ENCODE measurements at places on chromosomes 1 and 21.

GRCh38 chr1:163104385-163105099 lies 35.4 kb downstream of the RGS4 start:
- DNase-seq = no peak

GRCh38 chr1:92803140-92803887 lies 18.4 kb upstream of the EVI5 start:
- DNase-seq = no peak

GRCh38 chr1:67988066-67988465 lies 62.4 kb downstream of the DIRAS3 start:
- DNase-seq = no peak

DNA sequence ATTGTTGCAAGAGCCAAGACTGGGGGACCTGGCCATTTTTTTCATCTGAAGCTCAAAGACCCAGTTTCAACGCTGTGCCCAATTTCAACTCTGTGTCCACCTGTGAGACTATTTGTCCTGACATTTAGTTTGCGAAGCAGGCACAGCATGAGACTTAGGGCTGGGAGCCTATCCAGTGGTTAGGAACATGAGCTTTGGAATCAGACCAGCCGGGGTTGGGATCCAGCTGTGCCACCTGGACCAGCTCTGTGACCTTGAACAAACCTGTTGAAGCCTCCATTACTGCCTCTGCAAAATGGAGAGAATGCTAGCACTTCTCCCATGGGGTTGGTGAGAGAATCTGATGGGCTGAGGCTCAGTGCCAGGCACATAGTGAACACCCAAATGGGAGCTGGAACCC lies 206.1 kb upstream of the TMEM51 start:
- DNase-seq = no peak

DNA sequence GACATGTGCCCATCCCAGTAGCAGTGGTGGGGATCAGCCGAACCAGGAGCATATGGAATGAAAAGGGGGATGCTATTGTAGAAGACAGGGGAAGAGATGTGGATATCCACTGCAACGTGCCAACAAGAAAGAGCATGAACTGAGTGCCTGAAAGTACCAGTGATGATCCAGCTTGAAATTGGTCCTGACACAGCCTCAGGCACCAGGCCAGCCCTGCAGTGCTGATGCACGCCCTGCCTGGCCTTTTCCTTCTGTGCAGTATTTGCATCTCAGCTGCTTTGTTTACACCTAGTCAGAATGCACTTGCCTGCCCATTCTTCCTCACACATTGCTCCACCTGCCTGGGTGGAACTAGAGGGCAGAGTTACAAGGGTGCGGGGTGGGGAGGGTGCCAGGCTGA lies 50.3 kb upstream of the ARTN start:
- no peak for DNase-seq

DNA sequence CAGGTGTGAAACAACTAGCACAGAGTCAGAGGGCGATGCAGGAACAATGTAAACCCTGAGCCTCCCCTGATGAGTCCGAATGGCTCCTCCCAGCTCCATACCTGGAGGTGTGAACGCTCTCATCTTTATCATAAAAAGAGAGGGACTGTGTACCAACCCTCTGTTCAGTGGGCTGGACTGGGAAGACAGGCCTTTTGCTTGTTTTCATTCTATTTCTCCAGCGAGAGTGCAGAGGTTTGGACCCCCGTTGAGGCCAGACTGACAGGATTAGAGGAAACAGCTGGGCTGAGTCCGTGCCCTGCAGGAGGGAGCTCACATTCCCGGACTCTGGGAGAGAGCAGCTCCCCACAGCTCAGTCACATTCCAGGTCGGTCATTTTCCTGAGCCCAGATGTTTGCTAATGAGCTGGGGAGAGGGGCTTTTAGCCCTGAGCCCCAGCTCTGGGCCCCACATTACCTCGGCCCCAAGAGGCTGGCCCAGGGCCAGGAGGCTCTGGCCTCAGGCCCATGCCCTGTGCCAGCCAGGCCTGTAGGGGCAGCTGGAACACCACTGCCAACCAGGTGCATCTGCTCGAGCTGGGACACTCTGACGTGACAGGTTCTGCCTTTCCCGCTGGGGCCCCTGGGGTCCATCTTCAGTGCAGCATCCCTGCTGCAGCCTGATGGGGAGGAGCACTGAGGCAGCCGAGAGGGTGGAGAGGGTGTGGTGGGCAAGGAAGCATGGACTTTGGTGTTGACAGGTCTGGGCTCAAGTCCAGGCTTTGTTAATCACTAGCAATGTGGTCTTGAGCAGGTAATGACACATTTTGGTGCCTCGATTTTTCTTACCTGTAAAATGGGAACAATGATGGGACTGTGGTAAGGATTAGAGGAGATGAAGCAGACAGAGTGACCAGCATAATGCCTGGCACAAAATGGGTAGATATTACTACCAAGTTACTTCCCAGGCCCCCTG lies 3.5 kb upstream of the NBL1 start:
- no peak for DNase-seq

DNA sequence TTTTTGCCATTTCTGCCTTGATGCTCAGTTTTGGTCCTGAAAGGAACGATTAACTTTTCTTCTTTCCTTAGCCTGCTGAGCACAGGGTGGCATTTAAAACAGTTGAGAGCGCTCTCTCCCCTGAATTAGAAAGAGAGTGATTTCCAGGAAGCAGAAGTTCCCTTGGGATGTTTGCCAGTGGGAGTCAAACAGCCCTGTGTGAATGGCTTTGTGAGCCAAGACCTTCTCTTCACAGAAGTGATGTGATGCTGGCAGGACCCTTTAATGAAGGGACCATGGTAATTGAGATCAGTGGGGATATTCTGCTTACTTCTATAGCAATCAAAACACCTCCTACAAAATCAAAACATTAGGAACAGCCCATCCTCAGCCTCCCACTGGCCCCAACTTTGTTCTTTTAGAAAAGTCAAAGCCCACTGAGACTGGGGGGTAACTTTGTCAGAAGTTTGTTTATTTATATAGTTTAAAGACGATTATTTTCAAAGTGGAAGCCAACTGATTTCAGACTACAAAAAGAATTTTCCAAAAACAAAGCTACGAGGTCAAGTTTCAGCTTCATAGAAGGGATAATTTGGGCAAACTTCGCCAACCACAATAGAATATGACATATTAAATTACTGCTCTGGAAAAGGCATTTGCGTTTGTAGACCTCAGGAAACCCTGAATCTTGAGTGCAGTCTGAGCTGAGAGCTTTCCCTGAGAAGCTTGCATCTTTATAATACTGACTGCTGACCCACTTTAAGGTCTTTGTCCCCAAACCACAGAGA lies 122.7 kb downstream of the GABPA start:
- DNase-seq = no peak

- no peak for DNase-seq
Observed at GRCh38 chr1:43653893-43654292, 3.9 kb downstream of the KDM4A start.

- no peak for DNase-seq
Observed at GRCh38 chr1:197178998-197179397, 32.5 kb upstream of the ASPM start.

DNA sequence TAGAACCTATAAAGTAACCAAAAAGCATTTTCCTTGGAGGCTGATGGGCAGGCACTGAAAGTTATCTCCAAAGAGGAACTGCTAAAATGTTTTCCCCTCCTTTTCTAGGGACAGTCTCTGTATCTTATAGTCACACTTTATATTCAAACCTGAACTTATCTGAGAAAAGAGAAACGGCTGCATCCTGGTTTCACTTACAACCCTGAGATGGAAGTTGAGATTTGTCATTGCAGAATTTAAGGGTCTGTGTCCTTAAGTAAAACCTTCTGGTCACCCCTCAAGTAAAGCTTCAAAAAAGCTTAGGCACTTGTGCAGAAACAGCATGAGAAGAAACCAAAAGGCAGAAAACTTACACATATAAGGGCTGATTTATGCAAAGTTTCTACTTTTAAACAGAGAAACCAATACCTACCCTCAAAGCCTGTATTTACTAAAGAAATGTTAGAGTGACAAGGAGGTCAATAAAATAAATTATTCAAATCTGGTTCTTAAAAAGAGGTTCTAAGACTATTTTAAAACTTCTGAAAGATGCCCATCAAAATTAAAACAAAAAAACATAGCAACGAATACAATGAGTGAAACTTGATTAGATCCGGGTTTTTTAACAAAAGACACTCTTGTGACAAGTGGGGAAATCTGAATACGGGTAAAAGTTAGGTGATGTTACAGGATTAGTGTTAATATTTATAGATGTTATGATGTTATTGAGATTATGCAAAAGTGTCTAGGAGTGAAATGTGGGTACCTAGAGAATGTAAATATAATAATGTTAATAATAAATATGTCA lies 9.9 kb downstream of the CD58 start:
- DNase-seq = no peak

DNA sequence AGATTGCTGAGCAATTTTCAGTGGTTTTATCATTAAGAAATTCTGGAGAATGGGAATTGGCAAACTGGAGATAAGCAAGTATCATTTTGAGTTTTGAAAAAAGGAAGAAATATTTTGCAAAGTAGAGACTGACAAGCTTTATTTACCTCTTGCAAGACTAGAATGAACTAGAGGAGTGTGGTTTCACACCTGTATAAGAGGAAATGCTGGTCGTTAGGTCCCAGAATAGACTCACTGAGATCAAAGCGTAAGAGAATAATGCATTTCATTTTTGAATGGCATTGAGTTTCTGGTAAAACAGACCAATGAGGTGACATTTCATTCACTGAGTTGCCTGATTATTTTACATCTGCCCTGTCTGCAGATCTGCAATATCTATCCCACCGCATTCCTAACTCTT lies 308.1 kb downstream of the ADGRL2 start:
- DNase-seq = no peak

- no peak for DNase-seq
Observed at GRCh38 chr1:46547481-46548383, 3.7 kb downstream of the KNCN start.

DNA sequence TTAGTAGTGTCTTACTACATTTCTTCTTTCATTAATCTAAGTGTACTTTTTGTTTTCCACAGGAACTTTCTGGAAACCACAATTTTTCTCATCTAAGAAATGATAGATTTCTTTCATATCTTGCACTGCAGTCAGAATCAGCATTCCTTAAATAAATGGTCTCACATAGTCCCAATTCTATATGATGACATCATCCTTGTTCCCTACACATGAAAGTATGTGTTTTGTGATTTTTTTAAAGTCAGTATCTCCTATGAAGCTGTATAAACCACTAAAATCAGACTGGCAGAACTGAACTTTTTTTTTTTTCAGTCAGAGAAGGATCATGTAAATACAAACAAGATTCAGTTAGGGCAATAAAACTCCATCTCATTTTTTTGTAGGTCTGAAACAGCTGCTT lies 742.6 kb upstream of the CXADR start:
- no peak for DNase-seq

GRCh38 chr1:121413821-121414220 lies 229.0 kb downstream of the SRGAP2C start:
- no peak for DNase-seq

DNA sequence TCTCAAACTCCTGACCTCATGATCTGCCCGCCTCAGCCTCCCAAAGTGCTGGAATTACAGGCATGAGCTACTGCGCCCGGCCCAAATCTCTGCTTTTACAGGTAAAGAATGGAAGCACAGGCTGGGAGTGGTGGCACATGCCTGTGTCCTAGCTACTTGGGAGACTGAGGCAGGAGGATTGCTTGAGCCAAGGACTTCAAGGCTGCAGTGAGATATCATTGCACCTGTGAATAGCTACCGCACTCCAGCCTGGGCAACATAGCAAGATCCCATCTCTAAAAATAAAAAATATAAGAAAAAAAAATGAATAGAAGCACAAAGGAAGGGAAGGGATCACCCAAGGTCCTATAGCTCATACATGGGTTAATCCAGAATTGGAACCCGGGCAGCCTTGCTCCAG lies 15.0 kb downstream of the ALPL start:
- DNase-seq = no peak

DNA sequence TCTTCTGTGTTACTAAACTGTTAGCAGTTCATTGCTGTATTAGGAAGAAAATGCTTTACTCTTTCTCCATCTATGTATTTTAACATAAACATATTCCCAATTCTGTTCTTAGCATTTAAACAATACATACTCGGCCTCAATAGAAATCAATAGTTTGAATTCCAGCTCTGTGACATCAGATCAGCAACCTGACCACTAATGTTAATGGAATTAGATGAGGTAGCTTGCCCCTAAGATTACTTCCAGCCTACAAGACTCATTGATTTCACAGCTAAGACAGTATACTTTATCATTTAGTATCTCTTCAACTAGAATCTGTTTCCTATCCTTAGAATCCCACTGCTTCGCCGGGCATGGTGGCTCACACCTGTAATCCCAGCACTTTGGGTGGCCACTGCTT lies 38.9 kb downstream of the EPRS1 start:
- DNase-seq = no peak

DNA sequence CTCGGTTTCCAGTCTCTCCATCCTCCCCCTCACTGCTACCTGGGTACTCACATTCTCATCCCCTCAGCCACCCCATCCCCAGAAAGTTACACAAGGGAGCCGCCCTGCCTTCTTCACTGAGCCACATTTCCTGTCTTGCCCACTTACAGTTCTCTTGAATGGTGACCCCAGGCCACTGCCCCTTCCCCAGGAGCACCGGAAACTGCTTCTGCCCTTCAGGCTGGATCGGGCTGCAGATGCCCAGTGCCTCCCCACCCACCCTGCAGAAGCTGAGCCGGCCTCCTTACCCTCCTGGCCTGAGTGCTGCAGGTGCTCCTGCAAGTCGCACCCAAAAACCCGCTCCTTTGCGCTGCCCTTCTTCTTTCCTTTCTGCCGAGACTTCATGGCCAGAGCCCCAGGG lies 450 bp downstream of the ARHGAP30 start:
- DNase-seq = no peak

- DNase-seq = no peak
Observed at GRCh38 chr21:44838039-44838895, 20.4 kb upstream of the SUMO3 start.

- DNase-seq = no peak
Observed at GRCh38 chr1:19877181-19877750, 4.9 kb upstream of the OTUD3 start.

DNA sequence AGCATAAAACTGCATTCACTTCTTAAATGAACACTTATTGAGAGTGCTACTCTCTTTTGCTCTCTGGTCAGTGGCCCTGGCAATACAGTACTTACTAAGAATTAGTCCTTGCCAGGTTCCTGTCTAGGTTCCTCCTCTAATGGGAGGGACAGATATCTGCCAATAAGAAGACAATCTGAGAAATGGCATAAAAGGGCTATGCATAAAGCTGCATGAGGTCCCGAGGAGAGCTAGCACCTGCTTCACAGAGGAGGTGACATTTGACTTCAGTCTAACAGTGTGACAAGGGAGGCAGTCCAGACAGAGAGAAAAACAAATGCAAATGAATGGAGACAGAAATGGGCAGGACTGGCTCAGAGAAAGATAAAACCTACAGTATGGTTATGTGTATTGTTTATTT lies 357.1 kb upstream of the SGIP1 start:
- no peak for DNase-seq

DNA sequence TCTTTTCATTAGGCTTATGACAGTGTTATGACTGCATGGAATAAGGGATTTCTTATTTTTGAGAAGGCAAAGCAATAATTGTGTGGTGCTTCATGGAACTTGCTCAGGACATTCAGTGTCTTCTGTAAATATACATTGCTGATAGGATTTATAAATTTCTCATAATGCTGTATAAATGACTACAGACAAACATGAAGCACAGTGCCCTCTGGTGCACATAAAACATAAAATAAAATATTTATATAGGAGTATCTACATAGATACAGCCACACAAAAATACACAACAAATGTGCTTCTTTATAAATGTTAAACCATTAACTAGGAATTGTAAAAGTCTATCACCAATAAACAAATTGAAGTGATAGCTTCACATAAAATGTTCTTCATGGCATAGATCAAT lies 24.1 kb downstream of the BRINP3 start:
- DNase-seq = no peak
